ENCODE measurements at places on chromosomes 7 and 10.

DNA sequence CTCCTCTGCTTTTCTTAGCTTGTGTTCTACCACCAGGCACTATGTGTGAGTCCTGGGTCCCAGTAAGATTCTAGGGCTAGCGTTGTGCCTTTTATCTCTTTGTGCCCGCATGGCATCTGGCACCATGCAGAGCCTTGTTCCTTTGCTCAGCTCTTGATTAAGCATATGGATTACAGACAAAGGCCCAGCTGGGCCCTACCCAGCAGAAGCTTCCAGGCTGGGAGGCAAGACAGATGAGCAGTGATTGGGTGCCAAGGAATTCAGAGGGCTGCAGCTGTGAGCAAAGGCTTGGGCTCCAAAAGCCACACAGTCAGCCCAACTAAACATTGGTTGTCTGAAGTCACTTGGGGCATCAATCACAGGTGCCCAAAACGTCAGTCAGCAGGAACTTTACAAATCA, 2.0 kb downstream of the ACSM6 start:
- DNase-seq: no peak

DNA sequence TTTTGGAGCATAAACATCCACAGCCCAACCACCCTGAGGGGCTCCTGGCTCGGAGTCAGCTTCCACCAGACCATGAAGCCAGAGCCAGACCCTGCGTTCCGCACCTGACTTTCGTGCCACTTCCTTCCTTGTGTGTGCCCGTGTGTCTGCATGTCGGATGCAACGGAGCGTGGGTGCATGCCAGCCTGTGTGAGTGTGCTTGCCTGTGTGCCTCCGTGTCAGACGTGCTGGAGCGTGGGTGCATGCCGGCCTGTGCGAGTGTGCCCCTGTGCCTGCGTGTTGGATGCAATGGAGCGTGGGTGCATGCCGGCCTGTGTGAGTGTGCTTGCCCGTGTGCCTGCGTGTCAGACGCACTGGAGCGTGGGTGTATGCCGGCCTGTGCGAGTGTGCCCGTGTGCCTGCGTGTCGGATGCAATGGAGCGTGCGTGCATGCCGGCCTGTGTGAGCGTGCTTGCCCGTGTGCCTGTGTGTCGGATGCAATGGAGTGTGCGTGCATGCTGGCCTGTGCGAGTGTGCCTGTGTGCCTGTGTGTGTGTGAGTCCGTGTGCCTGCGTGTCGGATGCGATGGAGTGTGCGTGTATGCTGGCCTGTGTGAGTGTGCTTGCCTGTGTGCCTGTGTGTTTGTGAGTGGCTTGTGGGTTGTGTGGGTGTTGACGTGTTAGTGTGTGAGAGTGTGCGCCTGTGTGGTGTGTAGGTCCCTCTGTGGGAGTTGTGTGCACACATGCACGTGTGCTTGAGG, 28.1 kb upstream of the KNDC1 start:
- no peak for DNase-seq

DNA sequence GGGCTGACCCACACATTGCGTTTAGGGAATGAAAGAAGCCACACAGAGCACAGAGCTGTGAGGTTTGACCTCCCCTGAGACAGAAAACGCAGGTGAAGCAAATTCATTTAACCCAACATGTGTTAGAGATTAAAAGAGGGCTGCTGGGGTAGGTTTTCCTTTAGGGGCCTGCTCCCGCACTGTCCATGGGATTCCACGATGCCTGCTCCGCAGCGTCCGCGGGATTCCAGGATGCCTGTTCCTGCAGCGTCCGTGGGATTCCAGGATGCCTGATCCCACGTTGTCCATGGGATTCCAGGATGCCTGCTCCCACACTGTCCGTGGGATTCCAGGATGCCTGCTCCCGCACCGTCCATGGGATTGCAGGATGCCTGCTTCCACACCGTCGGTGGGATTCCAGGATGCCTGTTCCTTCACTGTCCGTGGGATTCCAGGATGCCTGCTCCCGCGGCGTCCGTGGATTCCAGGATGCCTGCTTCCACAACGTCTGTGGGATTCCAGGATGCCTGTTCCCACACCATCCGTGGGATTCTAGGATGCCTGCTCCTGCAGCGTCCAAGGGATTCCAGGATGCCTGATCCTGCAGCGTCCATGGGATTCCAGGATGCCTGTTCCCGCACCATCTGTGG, 78.7 kb downstream of the VIPR2 start:
- DNase-seq: no peak

- no peak for DNase-seq
These were observed 44.5 kb downstream of the CSTF2T start for GRCh38 chr10:51654918-51655317.

- no peak for DNase-seq
These were observed 298.6 kb downstream of the TFEC start for GRCh38 chr7:115731796-115732471.

DNA sequence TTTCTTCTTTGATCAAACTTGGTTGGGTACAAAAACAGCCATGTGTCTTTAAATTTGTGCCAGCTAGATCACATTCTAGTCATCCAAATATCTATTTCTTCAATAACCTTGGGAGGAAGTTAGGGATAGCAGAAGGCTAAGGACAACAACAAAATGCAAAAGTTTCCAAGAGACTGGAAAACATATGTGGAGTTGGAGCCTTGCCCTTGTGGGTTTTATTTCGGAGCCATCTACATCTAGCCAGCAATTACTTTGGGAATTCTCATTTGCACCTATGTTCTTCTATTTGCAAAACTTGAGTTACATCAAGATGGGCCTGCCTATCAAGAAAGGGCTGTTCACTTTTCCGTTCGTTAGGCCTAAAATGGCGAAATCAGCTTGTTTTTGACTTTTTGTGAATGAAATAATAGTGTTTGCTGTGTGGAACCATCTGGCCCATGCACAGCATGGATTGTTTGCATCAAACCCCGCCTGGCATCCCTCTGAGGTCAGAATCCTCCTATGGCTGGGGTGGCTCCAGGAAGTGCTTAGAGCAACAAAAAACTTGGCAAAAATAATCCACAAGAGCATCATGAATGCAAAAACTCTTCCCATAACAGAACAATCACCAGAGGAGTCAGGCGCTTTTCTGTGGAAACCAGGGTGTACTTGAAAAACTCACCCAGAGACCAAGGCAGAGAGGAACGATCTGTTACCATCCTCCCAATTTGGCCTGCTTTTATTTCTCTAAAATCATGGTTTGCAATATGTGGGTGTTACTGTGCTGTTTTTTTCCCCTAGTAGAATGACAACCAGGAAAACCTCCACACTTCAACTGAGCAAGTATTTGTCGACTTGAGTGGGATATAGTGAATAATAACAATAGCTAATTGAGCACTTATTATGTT, 36.2 kb upstream of the XPNPEP1 start:
- DNase-seq: no peak

- DNase-seq: no peak
These were observed 3.8 kb upstream of the DMTF1 start for GRCh38 chr7:87148332-87148955.

- DNase-seq: no peak
These were observed 86.1 kb upstream of the PCBD1 start for GRCh38 chr10:70974351-70974901.

DNA sequence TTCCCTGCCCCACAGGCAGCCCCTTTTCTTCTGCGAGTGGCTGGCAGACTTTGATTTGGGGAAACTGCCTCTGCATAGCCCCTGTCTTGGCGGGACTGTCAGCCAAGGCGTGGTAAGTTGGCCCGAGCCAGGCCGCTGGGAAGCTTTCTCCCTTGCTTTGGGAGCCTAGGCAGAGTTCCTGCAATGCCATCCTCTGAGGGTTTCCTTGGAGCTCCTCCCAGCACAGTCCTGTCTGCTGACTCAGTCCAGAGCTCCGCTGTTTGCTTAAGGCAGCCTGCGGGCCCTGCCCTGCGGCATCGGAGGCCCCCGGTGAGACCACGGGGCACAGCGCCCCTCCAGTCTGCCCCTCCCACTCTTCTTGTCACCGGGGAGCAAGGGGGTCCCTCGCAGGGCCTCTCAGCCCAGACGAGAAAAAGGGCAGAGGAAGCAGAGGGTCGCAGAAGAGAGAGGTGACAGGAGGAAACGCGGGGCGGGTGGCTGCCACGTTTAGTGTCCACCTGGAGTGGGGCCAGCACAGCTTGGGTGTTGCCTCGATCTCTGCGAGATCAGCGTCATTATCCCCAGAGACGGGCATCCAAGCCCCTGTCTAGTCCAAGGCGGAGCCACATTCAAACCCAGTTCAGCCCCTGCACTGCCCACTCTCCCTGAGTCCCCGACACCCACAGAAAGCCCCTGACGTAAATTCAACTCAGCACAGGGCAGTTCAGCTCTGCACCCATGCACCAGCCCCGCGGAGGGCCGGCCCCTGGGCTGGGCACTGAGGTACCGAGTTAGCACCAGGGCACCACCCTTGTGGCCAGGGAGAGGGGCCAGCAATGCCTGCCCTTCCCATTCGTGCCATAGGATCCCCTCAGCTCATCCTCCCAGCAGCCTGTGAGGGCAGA, 59.0 kb upstream of the CHST15 start:
- DNase-seq: no peak

- no peak for DNase-seq
These were observed 107.7 kb upstream of the ANK3 start for GRCh38 chr10:60497364-60497763.

GRCh38 chr10:70191972-70192305, 21.6 kb upstream of the SAR1A start:
- no peak for DNase-seq

DNA sequence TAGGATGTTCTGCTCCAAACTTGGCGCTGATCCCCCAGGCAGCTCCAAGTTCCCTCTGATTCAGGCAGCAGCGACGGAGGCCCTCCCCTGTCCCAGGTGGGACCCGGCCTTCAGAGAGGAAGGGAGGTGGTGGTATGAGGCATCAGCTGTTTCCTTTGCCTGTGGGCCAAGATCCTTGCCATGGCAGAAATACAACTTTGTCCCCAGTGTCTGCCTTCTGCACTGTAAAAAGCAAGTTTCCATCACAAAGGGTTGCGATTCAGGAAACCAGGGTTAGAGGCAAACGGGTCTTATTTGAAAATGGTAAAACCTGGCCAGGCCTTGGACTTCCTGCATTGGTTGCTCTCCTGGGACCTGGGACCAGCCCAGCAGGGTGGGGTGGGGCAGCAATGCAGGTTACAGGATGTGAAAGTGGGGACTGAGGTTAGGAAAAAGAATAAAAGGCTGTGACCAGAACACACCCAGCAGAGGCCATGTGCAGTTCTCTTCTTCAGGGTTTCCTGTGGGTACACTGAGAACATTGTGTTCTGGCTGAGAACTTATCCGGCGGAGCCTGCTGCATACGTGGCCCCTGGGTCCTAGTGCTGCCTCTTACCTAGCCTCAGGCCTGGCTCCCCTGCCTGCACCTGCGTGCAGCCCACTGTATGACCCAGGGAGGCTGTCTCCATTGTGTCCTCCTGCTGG, 25.1 kb upstream of the DDIT4 start:
- peak; percentile 87 for DNase-seq

- no peak for DNase-seq
These were observed 69.1 kb downstream of the KMT2C start for GRCh38 chr7:152366662-152367061.

Data from activated CD4-positive, alpha-beta T cell treated with anti-CD3 and anti-CD28 coated beads, Interleukin-2, amount 10 ng/mL, durations not matched to agents 7 days and 5 days (primary cell).